ENCODE measurements at places on chromosomes 1 and 21. TPM values are rescaled to one million over a fixed set of nuclear protein-coding genes. Genes with fewer than 3 reads are reported as not detected.

Gene EDARADD
- 0.41 TPM for polyA plus RNA-seq

Gene OLFML3
- 14.1 TPM for polyA plus RNA-seq

Gene S100A7A
- polyA plus RNA-seq = not detected

Gene PEA15
- polyA plus RNA-seq = 42.5 TPM

Gene SYDE2
- polyA plus RNA-seq = 2.4 TPM

Gene C1QB
- polyA plus RNA-seq = 843 TPM

Gene OTUD7B
- polyA plus RNA-seq = 6.0 TPM

Gene VCAM1
- polyA plus RNA-seq = 1.8 TPM

Gene SELE
- 1.2 TPM for polyA plus RNA-seq

Gene LIN9
- 2.4 TPM for polyA plus RNA-seq

Gene MANEAL
- polyA plus RNA-seq = 5.2 TPM

Gene COL11A1
- polyA plus RNA-seq = not detected

Gene KHDRBS1
- 66.1 TPM for polyA plus RNA-seq

Gene HUNK
- 2.1 TPM for polyA plus RNA-seq

Gene LCE1A
- not detected for polyA plus RNA-seq

Gene AADACL3
- not detected for polyA plus RNA-seq

Gene PEAR1
- polyA plus RNA-seq = 3.8 TPM

Gene SCYL3
- 4.8 TPM for polyA plus RNA-seq

Gene HJV
- not detected for polyA plus RNA-seq

Gene CFAP141
- not detected for polyA plus RNA-seq

Gene ATP6V1G3
- not detected for polyA plus RNA-seq

Gene ZNF695
- 1.4 TPM for polyA plus RNA-seq

Gene AVPR1B
- not detected for polyA plus RNA-seq

Gene FMO3
- polyA plus RNA-seq = 0.82 TPM

Gene COL24A1
- polyA plus RNA-seq = not detected

Gene PRELP
- polyA plus RNA-seq = 0.92 TPM

Gene AMY2A
- polyA plus RNA-seq = not detected

Gene CDK18
- polyA plus RNA-seq = 26.8 TPM

Gene CFHR1
- polyA plus RNA-seq = 0.22 TPM

Gene USH2A
- polyA plus RNA-seq = under 0.01 TPM

Gene GJB4
- 0.39 TPM for polyA plus RNA-seq

Gene HPCAL4
- 0.57 TPM for polyA plus RNA-seq

Gene OLFM3
- not detected for polyA plus RNA-seq

Gene FNDC7
- not detected for polyA plus RNA-seq

Gene DRAM2
- 44.9 TPM for polyA plus RNA-seq

Gene GSTM5
- polyA plus RNA-seq = 2.5 TPM

Gene IFI6
- 9.0 TPM for polyA plus RNA-seq

Gene MASP2
- 0.03 TPM for polyA plus RNA-seq

Gene TFF2
- polyA plus RNA-seq = 23.4 TPM

Gene MYOC
- polyA plus RNA-seq = not detected

Gene ADGRL2
- 9.6 TPM for polyA plus RNA-seq

Gene ADCY10
- 0.92 TPM for polyA plus RNA-seq

Gene C1orf115
- polyA plus RNA-seq = 114 TPM

Gene GPR37L1
- polyA plus RNA-seq = not detected

Gene TCHH
- not detected for polyA plus RNA-seq

Gene SLC16A4
- 3.0 TPM for polyA plus RNA-seq

Gene GJA8
- not detected for polyA plus RNA-seq

Gene RAB7B
- polyA plus RNA-seq = 0.69 TPM

Gene BARHL2
- not detected for polyA plus RNA-seq

Gene FCRL2
- 0.60 TPM for polyA plus RNA-seq

Gene SLC1A7
- 0.86 TPM for polyA plus RNA-seq

Gene GNAT2
- polyA plus RNA-seq = not detected

Gene CD84
- polyA plus RNA-seq = 5.5 TPM

Gene ZBTB48
- polyA plus RNA-seq = 15.0 TPM

Gene RIPPLY3
- polyA plus RNA-seq = 0.12 TPM

Gene ZSWIM5
- 3.2 TPM for polyA plus RNA-seq

Gene CAMTA1
- polyA plus RNA-seq = 181 TPM

Gene ANGEL2
- polyA plus RNA-seq = 13.4 TPM

Gene THRAP3
- polyA plus RNA-seq = 25.4 TPM

Measured in sigmoid colon (tissue), 7 donors.